ENCODE measurements at places on chromosomes 4 and X.

- no peak for DNase-seq
Measured at GRCh38 chr4:27412613-27413012, 552.0 kb downstream of the STIM2 start.

DNA sequence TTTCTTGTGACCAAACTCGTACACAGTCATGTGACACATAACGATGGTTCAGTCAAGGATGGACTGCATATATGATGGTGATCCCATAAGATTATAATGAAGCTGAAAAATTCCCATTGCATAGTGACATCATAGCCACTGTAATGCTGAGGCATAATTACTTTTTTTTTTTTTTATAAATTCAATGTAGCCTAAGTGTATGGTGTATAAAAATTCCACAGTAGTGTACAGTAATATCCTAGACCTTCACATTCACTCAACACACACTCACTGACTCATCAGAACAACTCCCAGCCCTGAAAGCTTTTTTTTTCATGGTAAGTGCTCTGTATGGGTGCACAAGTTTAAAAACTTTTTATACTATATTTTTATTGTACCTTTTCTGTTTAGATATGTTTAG is 105.0 kb downstream of the AREG start:
- no peak for DNase-seq

GRCh38 chrX:39214387-39215126 is 413.3 kb downstream of the MID1IP1 start:
- no peak for DNase-seq

DNA sequence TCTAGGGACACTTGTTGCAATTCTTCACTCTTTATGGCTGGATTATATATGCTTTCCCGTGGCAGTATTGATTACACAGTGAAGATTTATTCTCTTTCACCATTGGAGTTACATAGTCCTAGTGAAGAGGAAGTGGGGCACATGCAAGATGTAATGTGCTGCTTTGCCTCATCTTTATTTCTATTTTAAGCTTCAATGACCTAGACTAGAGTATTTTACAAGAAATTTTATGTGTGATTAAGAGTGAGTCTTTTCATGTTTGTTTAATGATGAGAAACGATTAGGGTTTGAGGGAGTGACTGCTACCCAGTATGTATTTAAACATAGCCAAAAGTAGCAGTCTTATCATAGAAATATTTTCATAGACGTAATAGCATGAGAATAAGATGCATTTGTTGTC is 30.8 kb downstream of the DIAPH2 start:
- DNase-seq = no peak

- DNase-seq = no peak
Measured at GRCh38 chrX:10062980-10063379, 93.8 kb upstream of the CLCN4 start.

- DNase-seq = no peak
Measured at GRCh38 chr4:104451573-104451972, 43.1 kb downstream of the CXXC4 start.

- DNase-seq = no peak
Measured at GRCh38 chr4:83947125-83947829, 411.4 kb downstream of the GPAT3 start.

GRCh38 chr4:5447755-5448154 is 260.6 kb downstream of the EVC2 start:
- no peak for DNase-seq

GRCh38 chr4:32043248-32043633 is 1323.1 kb downstream of the PCDH7 start:
- no peak for DNase-seq

- DNase-seq = no peak
Measured at GRCh38 chr4:183589461-183590099, 69.4 kb downstream of the RWDD4 start.

GRCh38 chrX:63932006-63932405 is 147.0 kb upstream of the ARHGEF9 start:
- no peak for DNase-seq

- DNase-seq = no peak
Measured at GRCh38 chrX:139025816-139026215, 314.3 kb upstream of the FGF13 start.

DNA sequence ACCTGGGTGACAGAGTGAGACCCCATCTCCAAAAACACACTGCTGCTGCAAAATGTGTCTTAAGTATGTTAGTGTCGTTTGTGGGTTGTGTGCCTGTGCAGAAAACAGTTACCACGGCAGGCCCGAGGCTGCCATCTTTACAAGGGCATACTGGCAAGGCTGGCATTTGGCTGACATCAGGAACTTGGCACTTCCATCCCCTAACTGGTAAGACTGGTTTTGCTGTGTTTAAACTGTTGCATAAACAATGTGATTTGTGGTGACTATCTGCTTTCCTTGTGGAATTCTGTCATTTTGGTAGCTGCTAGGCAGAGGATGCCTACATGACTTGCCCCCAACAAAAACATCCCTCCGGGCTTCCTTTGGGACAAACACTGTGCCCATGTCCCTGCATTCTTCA is 12.3 kb downstream of the LRP2BP start:
- DNase-seq = no peak

GRCh38 chrX:135086197-135086854 is 34.0 kb downstream of the ETDB start:
- peak; percentile 39 for DNase-seq

- DNase-seq = no peak
Measured at GRCh38 chr4:37066159-37066558, 178.4 kb upstream of the NWD2 start.

GRCh38 chrX:30875957-30876356 is 13.1 kb downstream of the TAB3 start:
- DNase-seq = peak; percentile 32

DNA sequence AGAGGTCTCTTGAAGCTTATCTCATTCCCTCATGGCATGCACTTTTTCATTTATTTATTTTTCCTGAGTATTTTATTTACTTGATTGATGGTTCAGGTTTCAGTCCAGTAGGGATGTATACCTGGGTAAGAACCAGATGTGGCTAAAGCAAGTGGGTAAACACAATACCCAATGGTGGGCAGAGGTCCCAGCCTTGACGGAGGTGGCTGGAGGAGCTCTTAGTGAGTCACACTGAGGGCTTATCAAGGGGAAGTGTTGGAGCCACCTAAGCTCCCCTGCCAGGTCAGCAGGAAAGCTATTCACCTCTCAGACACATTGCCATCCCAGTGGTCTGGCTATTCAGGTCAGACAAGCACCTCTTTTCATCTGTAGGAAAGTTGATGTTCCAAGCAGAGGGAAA is 236.2 kb upstream of the MAGEB16 start:
- no peak for DNase-seq

GRCh38 chrX:115533485-115533884 is 27.5 kb upstream of the PLS3 start:
- peak; percentile 39 for DNase-seq
